M059J (cell line): ENCODE measurements at places on chromosomes 6 and 20.

- DNase-seq, result no peak
These were observed 23.6 kb upstream of the STX16 start for GRCh38 chr20:58627212-58628072.

DNA sequence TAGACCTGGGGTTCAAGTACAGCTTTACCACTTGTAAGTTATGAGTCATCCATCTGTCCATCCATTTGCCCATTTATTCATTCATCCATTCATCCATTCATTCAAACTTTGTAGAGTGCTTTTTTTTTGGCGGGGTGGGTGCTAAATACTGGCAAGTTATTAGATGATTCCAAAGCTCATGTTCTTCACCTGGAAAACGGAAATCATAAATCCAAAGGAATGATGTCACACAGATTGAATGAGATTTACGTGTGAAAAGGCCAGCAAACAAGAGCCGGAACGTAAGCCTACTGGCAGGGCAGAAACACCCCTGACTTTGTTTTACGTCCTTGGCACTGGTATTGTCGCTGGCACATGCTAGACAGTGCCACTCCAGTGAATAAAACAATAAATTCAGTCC lies 480.9 kb upstream of the CHD6 start:
- no peak for DNase-seq

DNA sequence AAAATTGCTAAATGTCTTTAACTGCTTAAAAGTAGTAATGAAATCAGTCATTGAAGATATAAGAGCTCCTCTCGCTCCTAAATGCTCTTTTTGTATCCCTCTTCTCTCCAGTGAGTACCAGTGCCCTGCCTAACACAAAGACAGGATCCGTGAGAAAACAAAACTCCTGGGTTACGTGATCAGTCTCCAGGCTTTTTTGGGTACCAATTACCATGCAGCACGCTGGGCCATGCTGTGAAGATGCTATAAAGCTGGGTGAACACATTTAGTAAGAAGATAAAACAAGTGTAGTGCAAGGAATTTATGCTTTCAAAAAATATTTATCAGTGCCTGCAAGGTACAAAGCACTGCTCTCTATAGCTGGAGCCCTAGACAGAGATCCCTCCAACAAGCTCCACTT lies 66.7 kb downstream of the AGPAT4 start:
- DNase-seq, result no peak

DNA sequence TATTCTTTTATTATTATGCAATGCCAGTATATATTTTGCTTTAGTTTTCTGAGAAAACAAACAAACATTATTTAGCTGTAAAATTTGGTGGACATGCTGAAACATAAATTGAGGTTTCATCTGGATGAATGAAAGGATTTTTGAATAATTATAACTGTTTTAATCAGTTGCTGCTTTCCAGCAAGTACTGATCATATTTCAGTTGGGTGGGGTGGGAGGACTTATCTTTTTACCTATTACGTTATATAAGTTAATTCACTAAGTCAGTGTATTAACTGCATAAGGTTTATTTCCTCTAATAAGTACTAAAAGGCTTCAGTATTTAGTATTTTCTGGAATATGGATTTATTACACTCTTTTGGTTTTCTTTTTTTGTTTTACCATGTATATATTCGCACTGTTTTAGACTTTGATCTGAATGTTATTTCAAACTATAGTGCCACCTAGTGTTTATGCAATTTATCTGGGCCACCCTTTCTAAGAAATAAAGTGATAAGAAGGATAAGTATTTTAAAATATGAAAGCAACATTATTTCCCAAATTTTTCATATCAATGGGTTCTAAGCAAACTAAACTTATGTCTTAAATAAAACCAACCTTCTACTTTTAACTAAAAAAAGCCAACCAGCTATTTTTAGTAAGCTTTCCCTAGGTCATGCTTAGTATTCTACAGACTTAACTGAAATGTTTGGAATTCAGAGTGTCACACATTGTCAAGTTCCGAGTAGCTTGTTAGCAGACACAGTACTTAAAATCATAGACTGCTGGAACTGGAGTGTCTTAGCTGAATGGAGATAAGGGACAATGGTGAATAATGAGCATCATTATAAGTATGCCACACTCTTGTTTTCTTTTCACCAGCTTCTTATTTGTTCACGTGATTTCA lies 105.4 kb upstream of the MCHR2 start:
- peak; percentile 27 for DNase-seq

- peak; percentile 85 for DNase-seq
These were observed 49.5 kb downstream of the EPB41L2 start for GRCh38 chr6:131013495-131013894.

- peak; percentile 79 for DNase-seq
These were observed 289.4 kb downstream of the THBS2 start for GRCh38 chr6:168964138-168964835.

DNA sequence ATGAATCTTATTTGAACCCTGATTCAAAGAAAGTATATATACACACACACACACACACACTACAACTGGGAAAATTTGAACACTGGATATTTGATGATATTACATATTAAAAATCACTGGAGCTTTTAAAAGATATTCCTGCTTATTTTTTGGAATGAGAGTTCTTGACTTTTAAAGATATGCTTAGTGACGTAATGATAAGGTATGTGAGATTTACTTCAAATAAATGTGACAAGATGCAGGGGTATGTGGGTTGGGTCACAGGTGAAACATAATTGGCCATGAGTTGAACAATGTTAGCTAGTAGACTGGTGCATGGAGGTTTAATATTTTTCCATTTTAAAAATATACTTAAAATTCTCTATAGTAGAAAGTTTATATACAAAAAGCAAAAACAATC lies 258.6 kb downstream of the CBLN4 start:
- no peak for DNase-seq

DNA sequence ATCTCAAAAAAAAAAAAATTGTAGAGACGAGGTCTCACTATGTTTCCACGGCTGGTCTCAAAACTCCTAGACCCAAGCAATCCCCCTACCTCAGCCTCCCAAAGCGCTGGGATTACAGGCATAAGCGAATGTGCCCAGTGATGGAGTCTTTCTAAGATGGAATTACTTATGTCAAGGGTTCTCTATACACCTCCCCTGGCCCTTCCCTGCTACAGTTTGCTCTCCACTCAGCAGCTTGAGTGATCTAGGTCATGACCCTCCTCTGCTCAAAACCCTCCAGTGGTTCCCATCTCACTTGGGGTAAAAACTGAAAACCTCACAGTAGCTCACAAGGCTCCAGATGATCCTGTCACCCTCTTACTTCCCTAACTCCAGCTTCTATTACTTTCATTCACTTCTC lies 1.8 kb upstream of the DNPH1 start:
- no peak for DNase-seq

GRCh38 chr6:146281651-146282362 lies 252.9 kb downstream of the GRM1 start:
- DNase-seq, result no peak

- DNase-seq, result no peak
These were observed 733.7 kb downstream of the GRIK2 start for GRCh38 chr6:102127253-102127652.

- DNase-seq, result peak; percentile 83
These were observed 279.6 kb downstream of the ESR1 start for GRCh38 chr6:152087096-152087495.

- no peak for DNase-seq
These were observed 54.6 kb downstream of the QRSL1 start for GRCh38 chr6:106684011-106684410.

GRCh38 chr6:93420163-93420795 lies 920 bp upstream of the EPHA7 start:
- DNase-seq, result no peak

DNA sequence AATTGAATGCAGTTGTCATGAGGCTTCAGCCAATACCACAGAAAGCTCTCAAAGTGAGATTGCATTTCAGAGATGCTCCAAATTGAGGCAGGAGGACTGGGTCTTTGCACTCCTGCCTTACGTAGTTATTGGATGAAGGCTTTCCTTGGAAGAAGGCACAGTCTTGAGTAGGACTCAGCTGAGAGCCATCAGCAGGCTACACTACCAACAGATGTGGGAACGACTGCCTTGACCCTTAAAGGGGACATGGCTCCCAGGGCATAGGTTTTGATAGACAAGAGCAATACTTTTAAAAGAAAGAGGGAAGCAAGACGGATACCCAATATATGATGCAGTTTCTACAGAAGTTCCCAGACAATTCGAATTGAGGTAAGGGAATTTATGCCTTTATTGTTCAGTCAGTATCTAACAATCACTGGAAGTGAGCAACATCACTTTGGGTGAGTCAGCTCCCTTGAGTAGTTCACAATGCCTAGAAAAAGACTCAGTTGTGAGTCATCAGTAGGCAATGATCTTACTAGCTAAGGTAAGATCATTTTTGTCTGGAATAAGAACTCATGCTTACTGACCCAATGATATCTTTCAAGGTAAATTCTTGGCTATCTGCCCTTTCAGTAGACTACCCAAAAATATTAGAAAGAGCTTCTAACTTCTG lies 390.8 kb downstream of the GJA1 start:
- peak; percentile 89 for DNase-seq

DNA sequence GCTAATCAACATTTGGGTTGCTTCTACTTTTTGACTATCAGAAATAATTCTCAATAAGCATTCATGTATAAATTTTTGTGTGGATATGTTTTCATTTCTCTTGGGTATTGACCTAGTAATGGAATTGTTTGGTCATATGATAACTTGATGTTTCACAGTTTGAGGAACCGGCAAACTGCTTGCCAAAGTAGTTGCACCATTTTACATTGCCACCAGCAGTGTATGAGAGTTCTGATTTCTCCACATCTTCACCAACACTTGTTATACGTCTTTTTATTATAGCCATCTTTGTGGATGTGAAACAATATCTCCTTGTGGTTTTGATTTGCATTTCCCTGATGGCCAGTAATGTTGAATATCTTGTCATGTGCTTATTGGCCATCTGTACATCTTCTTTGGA lies 42.6 kb upstream of the TGM2 start:
- no peak for DNase-seq

DNA sequence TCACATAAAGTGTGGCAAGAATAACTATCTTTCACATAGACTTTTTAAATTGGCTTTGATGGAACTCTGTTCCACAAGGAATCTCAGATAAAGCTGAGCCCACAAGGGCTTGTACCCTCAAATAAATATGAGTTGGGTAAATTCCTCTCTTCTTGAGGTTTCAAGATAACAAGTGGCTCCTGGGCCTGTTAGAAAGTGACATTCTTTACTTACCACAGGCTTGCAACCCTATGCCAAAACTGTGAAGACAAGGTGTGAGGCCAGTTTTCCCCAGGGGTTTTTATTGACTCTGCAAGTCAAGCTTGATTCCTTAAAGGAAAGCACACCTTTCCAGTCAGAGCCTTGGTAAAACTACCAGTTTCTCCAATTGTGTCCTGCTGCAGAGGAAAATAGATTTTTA lies 664.8 kb upstream of the GJE1 start:
- DNase-seq, result peak; percentile 89

GRCh38 chr20:1897541-1897940 lies 2.3 kb downstream of the SIRPA start:
- no peak for DNase-seq

- no peak for DNase-seq
These were observed 6.2 kb upstream of the CITED2 start for GRCh38 chr6:139380611-139381010.

DNA sequence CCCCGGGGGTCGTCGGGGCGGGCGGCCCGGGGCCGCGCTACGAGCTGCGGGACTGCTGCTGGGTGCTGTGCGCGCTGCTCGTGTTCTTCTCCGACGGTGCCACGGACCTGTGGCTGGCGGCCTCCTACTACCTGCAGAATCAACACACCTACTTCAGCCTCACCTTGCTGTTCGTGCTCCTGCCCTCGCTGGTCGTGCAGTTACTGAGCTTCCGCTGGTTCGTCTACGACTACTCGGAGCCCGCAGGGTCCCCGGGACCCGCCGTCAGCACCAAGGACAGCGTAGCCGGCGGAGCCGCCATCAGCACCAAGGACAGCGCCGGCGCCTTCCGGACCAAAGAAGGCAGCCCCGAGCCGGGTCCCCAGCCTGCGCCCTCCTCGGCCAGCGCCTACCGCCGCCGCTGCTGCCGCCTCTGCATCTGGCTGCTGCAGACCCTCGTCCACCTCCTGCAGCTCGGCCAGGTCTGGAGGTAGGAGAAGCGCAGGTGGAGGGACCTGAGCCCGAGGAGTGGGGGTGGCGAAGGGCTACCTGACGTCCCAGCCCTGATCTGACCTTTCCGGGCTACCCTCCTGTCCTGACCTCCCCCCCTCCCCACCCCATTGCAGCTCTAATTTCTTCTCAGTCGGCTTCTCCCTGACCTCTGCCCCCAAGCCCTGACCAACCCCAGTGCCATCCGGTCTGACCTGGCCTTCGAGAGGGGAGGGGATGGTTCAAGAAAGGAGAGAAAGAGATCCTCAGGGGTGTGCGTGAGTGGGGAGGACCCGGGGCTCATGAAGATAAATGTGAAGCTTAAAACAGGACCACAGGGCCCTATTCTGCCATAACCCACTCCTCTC lies 558 bp downstream of the XKR7 start:
- peak; percentile 65 for DNase-seq

DNA sequence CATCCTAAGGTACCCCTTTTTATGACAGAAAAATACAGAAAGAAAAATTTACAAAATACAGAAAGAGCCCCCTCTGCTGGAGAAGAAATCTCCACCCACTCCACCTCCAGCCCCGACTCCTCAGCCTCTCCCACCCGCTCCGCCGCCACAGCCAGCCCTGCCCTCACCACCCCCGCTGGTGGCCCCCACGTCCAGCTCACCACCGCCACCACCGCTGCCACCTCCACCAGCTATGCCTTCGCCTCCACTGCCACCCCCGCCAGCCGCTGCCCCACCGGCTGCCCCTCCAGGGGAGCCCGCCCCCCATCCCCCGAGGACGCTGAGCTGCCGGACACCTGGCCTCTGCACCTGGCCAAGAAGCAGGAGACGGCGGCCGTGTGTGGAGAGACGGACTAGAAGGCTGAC lies 17.7 kb downstream of the WFDC2 start:
- DNase-seq, result no peak

- DNase-seq, result no peak
These were observed 3.7 kb upstream of the OLIG3 start for GRCh38 chr6:137497721-137498463.

DNA sequence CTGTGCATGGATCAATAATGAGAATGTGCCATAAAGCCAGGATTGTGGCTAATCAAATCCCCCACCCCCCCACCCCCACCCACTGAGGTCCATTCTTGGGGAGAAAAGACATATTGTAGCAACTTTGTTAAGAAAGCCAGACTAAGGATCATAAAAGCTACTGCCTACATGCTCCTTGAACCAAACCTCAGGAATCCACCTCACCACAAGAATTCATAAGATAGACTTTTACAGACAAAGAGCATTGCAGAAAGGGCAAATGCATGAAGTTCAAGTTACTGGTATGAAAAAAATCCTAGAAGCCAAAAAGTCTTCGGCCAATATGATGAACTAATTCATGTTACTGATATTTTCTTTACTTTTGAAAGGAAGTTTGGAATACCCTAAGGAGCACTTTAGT lies 187.9 kb upstream of the ARID1B start:
- peak; percentile 73 for DNase-seq

- peak; percentile 82 for DNase-seq
These were observed 73.7 kb downstream of the DTNBP1 start for GRCh38 chr6:15588971-15589634.

GRCh38 chr6:28863604-28864325 lies 60.0 kb downstream of the TRIM27 start:
- peak; percentile 87 for DNase-seq

- DNase-seq, result no peak
These were observed 119.3 kb downstream of the COL9A1 start for GRCh38 chr6:70183538-70183937.

GRCh38 chr20:44805335-44805978 lies 4.9 kb downstream of the RIMS4 start:
- DNase-seq, result no peak

- DNase-seq, result peak; percentile 79
These were observed 1207.2 kb upstream of the CITED2 start for GRCh38 chr6:140581601-140582000.

GRCh38 chr20:4671015-4671414 lies 50.7 kb upstream of the PRND start:
- no peak for DNase-seq
